ENCODE measurements at places on chromosomes 2 and 18.

GRCh38 chr18:52337276-52337675, 2.7 kb upstream of the DCC start:
- no peak for DNase-seq

- no peak for DNase-seq
These were observed at the start of gene IL1R1 for GRCh38 chr2:102141970-102142828. TSS of gene IL1R1 (plus strand) at chr2:102142746. CDS start at chr2:102157725, 14,979 bp downstream.

DNA sequence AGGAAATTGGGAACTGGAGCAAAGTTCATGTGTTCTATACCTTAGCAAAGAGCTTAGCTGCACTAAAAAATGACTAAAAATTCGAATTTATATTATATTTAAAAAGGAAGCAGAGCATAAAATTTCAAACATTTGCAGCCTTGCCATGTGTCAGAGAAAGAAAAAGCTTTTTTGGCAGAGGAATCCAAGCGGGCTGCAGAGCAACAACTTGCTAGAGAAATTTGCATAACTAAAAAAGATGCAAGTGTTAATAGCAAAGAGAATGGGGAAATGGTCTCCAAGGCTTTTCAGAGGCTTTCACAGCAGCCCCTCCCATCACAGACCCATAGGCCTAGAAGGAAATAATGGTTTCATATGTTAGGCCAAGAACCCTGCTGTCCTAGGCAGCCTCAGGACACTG, 1315.9 kb downstream of the DSC3 start:
- DNase-seq: no peak

DNA sequence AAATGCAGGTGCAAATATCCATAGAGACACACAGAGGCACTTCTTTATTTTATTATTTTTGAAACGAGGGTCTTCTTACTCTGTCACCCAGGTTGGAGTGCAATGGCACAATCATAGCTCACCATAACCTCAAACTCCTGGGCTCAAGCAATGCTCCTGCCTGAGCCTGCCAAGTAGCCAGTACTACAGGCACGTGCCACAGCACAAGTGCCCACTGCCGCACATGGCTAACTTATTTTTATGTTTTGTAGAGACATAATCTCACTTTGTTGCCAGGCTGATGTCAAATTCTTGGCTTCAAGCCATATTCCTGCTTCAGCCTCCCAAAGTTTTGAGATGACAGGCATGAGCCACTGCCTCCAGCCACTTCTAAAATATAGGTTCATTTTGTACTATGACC, 537.6 kb downstream of the THSD7B start:
- no peak for DNase-seq
